ENCODE measurements at places on chromosomes 1 and 21. TPM values are rescaled to one million over a fixed set of nuclear protein-coding genes. Genes with fewer than 3 reads are reported as not detected.

CAPN8 gene
- total RNA-seq = 118 TPM

- DNase-seq = no peak
Observed at GRCh38 chr1:241775021-241775420, 73.0 kb upstream of the EXO1 start.

DNA sequence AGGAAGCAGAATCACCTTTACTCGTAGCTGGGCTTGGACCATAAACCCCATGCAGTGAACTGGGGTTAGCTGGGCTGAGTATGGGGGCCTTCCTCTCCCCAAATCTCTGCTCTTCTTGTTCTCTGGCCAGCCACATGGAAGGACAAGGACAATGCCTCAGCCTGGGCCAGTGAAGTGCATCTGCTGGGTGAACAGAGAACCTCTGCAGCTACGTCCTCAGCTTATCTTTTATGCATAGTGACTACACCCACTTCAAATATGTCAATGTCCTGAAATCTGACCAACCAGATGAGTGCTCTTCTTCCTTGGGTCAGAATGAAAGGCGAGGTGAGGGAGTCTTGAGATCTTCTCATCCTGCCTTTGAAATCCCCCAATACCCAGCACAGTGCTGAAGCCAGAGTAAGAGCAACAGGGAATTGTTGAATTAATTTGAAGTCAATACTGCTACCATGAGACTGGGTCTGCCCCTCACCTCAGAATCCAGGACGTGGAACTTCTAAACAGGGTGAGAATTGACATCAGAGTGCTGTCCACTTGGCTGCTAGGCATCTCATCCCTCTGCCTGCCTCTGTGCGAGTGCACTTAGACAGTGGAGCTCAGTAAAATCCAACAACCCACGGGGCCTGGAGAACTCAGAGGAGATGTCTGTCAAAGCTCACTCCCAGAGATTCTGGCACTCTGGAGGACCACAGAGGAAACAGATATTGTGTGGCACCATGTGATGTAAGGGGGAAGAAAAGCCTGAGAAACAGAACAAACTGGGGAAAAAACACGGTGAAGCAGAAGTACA lies 99.0 kb downstream of the IER5 start:
- no peak for DNase-seq

GRCh38 chr1:12422488-12422887 lies 192.7 kb downstream of the VPS13D start:
- DNase-seq = no peak

GRCh38 chr21:34702341-34703170 lies 33.8 kb downstream of the CLIC6 start:
- DNase-seq = no peak

DNA sequence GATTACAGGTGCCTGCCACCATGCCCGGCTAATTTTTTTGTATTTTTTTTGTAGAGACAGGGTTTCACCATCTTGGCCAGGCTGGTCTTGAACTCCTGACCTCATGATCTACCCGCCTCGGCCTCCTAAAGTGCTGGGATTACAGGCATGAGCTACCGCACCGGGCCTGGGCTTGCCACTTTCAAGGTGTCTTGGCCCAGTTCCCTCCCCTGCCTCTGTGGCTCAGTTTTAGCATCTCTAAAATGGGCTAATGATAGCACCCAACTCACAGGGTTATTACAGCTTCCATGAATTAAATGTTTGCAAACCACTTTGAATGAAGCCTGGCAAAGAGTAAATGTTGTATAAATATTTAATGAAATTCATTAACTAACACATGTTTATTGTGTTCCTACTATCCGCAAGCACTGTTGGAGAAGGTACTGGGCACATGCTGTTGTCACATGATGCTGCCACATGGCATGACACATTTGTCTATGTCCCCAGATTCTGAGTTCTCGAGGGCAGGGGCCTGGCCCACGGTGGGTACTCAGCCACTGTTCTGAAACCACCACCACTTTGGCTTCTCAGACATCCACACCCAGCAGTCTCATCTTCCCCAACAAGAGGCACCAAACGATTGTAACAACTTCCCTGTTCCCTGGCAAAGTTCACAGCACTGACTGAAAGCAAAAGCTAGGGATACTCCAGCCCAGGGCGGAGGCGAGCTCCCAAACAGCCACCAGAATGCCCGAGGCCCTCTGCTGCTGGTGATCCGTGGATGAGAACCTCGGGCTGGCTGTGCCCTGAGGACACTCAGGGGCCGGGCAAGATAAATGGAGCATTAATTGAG lies 9.7 kb downstream of the IFFO2 start:
- no peak for DNase-seq
